ENCODE measurements at places on chromosomes 13 and 19. TPM values are rescaled to one million over a fixed set of nuclear protein-coding genes. Genes with fewer than 3 reads are reported as not detected.

DNA sequence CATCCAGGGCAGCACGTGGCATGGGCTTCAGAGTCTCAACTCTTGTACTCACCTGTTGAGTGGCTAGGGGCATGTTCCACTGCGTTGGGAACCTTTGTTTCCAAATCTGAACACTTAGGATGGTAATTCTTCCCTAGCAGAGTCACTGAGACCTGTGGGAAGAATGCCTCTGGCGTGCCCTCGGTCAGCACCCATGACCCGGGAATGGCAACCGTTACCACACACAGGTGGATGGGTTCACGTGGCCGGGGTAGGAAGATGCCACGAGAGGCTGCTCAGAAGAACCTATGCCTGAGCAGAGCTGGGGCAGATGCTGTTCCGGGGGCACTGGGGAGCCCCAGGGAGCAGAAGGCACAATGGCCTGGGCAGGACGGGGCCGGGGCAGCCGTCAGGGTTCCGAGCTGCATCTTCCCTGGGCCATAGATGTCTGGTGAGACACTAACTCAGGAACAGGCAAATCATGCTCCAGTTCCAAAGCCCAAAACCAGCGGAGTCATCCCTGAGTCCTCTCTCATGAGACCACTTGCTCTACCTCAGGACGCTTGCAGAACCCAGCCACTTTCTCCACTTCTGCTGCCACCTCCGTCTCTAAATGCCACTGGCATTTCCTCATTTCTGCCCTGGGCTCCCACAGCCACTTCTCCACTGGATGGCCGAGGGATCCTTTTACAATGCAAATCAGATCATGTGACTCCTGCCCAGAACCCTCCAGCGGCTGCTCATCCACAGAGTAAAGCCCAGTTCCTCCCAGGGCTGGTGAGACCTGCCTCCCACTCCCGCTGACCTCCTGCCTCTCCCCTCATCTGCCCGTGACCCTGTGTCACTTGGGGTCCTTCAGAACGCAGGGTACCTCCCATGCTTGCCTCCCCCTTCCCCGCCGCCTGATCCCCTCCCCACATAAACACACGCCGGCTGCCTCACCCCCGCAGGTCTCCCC is 36.7 kb downstream of the FAM124A start:
- no peak for DNase-seq

DNA sequence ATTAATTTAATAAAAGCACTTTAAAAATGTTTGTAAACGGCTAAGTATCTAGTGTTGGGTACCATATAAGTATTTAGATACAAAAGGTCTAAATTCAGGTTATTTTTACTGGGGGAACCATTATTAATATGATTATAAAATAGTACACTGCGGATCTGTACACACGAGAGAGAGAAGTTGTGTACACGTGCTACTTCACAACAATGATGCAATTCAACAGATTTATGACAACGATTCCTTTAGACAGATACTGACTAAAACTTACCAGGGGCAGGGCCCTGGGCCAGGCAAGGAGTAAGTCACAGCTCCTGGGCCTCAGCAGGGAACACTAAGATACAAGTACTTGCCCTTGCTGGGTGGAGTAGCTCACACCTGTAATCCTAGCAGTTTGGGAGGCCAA is 29.1 kb upstream of the TPTE2 start:
- no peak for DNase-seq

DNA sequence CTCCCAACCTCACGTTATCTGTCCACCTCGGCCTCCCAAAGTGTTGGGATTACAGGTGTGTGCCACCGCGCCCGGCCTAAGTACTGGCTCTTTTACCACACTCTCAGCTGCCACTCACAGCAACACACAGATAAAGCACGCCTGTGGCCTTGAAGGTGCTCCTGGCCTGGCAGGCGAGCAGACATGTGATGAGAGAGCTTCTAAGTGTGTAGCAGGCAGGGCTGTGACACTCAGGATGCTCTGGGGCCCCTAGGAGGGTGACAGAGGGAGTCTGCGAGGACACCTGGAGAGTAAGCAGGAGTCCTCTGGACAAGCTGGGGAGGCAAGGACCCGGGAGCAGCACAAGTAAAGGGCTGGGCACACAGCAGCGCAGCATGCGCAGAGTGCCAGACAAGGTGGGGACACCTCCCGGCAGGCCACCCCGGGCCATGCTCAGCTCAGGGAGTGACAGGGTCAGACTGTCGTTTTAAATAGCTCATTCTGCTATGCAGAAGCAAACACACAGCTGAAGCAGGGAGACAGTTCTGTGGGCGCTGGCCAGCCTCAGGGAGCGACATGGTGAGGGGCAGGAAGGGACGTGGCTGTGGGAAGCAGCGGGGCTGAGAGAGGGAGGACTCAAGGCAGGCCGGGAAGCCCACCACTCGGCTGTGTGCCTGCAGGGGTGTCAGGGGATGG is 26.5 kb downstream of the MED26 start:
- DNase-seq, result no peak

RNF17 gene
- 0.19 TPM for total RNA-seq

ONECUT3 gene
- total RNA-seq, result not detected

OR2Z1 gene
- total RNA-seq, result not detected

Measured in lower leg skin (tissue), 4 donors.